GM20000 (cell line): ENCODE measurements at places on chromosomes 5 and 9.
A peak's percentile ranks its signal among the peaks of the same experiment; 100 is the strongest.

DNA sequence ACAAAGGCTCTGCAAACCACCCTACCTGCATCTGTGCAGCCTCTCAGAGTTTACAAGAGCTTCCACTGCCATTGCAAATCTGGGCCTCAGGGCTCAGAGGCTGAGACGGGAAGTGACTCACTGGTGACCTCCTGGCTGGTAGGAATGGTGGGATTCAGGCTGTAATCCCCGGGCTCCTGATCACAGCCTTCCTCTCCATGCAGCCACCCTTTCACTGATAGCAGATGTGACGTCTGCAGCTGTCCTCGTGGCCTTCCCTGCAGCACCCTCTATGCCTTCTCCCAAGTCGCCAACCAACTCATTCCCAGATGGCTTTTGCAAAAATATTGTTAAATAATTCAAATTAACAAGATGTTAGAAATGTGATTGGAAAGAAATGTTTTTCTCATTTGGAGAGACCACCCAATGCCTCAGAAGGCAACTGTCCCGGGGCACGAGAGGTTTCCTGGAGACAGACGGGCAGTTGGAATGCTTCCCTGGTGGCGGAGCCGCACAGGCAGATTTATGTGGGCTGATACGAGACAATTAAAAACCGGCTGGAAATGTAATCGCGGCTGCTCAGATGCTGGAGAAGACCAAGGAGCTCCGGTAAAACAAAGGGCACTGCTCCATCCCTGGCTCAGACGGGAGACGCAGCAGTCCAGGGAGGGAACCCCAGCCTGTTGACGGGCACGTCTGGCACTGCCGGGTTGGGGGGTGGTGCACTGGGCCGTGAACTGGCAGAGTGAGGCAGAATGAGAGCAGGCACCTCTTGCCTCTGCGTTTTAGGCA, 34.4 kb upstream of the SLC25A51 start:
- no peak for DNase-seq

GRCh38 chr5:155480731-155481131, 467.2 kb downstream of the KIF4B start:
- no peak for DNase-seq

- no peak for DNase-seq
Observed at GRCh38 chr9:91720313-91720712, 229.7 kb downstream of the ROR2 start.

- DNase-seq: no peak
Observed at GRCh38 chr5:153780876-153781705, 257.6 kb downstream of the FAM114A2 start.

DNA sequence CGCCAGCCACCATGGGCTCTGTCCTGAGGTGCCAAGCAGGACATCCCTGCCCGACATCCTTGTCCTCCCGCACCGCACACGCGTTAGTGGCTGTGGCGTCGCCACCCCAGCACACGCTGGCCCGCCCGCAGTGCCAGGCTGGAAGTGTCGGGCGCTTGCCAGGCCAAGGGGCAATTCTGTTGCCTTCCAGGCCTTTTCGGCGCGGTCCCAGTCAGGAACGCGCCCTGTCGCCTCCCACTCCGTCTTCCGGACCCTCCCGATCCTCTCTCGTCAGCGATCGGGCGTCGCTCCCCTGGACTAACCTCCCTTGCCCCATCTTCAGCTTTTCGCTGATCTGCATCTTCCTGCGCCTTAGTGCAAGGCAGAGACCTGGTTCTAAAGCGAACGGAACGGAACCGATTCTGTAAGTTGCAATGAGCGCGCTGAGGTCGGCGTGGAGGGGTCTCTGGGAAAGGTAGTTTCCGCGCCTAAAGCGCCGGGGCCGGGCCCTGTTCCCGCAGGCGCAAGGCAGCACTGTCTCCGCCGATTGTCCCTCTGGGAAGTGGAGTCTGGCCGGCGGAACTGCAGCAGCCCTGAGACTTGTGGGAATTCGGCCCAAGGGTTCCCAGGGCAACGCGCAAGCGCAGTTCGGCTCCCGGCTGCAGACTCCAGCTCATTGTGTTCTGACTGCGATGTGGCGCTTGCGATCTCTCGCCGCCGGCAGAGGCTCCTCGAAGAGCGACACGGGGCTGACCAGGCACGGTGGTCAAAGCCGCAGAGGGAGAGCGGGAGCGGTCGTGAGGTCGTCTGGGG, at the start of gene ZNF454:
ZNF454 (plus strand) TSS at position 630 of the 792 bp plus-strand sequence. CDS start 1,594 bp downstream, outside the sequence.
- DNase-seq: no peak

- DNase-seq: peak; percentile 7
Observed at GRCh38 chr9:117546894-117547678, 132.2 kb upstream of the ASTN2 start.

DNA sequence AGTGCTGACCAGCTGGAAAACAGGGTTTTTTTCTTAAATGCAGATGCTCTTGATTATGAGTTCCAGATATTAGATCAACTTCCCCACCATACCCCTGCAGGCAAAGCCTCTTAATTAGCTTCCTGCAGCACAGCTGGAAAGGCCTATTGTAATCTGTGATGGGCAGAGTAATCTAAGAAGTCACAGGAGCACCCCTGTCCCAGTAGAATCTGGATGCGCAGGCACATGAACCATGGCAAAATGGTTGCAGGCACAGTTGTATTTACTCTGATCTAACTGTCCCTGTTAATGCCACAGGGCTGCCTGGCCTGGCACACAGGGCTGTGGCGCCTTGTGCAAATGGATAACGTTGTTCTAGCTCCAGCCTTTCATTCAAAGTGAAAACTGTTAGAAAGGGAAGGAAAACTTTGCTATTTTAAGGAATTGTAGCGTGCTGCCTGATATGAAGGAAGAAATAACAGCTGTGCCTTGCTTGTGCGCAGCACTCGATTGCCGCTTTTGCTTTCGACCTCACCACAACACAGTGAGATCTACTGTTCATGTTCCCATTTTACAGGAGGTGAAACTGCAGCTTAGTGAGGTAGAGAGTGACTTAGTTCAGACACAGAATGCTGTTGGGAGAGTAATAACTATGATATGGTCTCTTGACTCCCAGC, 2.3 kb downstream of the TGFBI start:
- no peak for DNase-seq

DNA sequence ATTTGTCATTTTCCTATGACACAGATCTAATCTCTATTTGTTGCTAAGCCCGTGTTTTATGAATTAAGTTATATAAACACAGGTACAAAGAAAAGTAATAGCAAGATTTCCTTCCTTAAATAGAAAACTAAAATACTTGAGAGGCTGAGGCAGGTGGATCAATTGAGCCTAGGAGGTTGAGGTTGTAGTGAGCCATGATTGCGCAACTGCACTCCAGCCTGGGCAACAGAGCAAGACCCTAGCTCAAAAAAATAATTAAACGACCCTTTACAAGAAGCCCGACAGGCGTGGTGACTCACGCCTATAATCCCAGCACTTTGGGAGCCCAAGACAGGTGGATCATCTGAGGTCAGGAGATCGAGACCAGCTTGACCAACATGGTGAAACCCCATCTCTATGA, 36.8 kb downstream of the FAM169A start:
- no peak for DNase-seq

- DNase-seq: no peak
Observed at GRCh38 chr5:34930870-34931269, 1.5 kb downstream of the DNAJC21 start.
